ENCODE measurements at places on chromosomes 6 and 20. TPM values are rescaled to one million over a fixed set of nuclear protein-coding genes. Genes with fewer than 3 reads are reported as not detected.

DNA sequence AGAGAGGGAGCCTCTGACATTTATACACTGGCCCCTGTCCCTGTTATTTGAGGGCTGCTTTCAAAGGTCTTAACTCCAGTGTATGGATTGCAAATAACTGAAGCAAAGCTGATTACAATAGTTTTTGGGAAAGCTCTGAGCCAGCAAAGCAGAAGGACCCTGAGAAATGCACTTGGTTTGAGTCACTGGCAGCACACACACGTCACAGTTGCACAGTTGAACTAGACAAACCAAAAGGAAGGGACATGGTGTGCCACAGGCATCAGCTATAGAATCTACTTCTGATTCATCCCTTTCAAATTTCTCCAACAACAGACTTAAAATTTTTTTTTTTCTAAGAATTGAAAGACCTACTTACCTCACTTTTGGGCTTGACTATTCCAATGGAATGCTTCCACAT lies 56.4 kb downstream of the SNRNP48 start:
- DNase-seq: no peak
- H3K27ac ChIP-seq: no peak overlapping the region
- H3K27me3 ChIP-seq: no peaks in the 10 kb centered on the region
- no peaks in the 10 kb centered on the region for H3K4me1 ChIP-seq
- no peak overlapping the region for H3K4me3 ChIP-seq
- H3K36me3 ChIP-seq: no peaks in the 10 kb centered on the region

GRCh38 chr6:16697437-16698161 lies 63.7 kb downstream of the ATXN1 start:
- no peaks in the 10 kb centered on the region for H3K36me3 ChIP-seq
- H3K4me1 ChIP-seq: peaks cover 44% of the 10 kb centered on the region
- DNase-seq: no peak
- no peaks in the 10 kb centered on the region for H3K27me3 ChIP-seq
- H3K4me3 ChIP-seq: no peak overlapping the region

DNA sequence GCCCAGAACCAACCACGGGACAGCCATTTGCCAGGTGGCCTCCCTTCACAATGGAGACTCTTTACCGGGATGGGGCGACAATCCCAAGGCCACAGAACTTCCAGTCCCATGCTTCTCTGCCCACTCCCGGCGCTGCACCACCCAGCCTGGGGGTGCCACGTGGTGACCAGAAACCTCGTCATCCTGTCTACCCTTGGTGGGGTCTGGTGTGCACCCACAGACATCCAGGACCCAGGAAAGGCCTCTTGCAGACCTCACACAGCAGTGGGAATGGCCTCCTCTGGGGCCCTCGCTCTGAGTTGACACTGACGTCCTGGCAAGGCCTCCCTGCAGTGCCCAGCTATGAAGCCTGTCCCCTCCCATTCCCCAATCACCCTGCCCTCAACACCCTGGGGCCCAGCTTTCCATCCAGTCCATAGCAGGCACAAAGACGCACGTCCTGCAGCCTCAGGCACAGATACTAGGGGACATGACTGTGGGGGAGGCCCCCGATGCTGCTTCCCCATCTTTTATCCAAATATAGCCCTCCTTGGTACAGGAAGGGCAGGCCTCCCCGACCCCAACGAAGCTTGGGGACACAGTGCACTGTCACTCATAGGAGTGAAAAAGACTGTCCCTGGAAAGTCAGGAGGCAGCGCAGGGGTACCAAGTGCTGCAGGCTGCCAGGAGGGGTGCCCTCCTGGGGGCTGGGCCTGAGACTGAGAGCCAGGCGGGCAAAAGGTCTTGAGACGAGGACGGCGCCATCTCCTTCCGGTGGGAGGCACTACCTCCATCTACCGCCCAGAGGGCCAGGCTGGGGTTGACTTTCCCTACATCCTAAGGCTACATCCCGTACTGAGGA lies 7.2 kb downstream of the CST7 start:
- H3K27me3 ChIP-seq: no peaks in the 10 kb centered on the region
- no peak overlapping the region for H3K27ac ChIP-seq
- H3K4me3 ChIP-seq: no peak overlapping the region
- no peaks in the 10 kb centered on the region for H3K4me1 ChIP-seq
- DNase-seq: no peak
- peaks cover 44% of the 10 kb centered on the region for H3K36me3 ChIP-seq

GRCh38 chr6:36977470-36977941 lies 8.5 kb downstream of the MTCH1 start:
- H3K4me3 ChIP-seq: no peak overlapping the region
- H3K27ac ChIP-seq: no peak overlapping the region
- H3K4me1 ChIP-seq: peaks cover 24% of the 10 kb centered on the region
- peaks cover 63% of the 10 kb centered on the region for H3K36me3 ChIP-seq

GRCh38 chr6:118042855-118043254 lies 135.8 kb downstream of the SLC35F1 start:
- H3K4me3 ChIP-seq: no peak overlapping the region
- no peaks in the 10 kb centered on the region for H3K4me1 ChIP-seq
- H3K27ac ChIP-seq: no peak overlapping the region
- H3K36me3 ChIP-seq: no peaks in the 10 kb centered on the region
- no peak for DNase-seq

DNA sequence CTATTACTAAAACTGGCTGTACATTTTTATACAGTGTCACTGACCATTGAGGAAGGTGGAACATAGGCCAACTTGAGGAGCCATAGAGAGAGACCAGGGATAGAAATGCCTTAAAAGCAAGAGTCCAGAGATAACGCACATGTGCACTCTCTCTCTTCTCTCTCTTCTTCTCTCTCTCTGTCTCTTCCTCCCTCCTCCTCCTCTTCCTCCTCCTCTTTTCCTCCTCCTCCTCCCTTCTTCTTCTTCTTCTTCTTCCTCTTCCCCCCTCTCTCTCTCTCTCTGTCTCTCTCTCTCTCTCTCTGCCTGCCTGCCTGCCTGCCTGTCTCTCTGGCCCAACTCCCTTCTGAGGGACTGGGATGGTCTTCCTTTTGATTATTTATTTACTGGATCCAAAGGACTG lies 16.3 kb upstream of the ADIG start:
- no peak overlapping the region for H3K4me3 ChIP-seq
- DNase-seq: no peak
- no peak overlapping the region for H3K27ac ChIP-seq
- peaks cover 79% of the 10 kb centered on the region for H3K36me3 ChIP-seq

DNA sequence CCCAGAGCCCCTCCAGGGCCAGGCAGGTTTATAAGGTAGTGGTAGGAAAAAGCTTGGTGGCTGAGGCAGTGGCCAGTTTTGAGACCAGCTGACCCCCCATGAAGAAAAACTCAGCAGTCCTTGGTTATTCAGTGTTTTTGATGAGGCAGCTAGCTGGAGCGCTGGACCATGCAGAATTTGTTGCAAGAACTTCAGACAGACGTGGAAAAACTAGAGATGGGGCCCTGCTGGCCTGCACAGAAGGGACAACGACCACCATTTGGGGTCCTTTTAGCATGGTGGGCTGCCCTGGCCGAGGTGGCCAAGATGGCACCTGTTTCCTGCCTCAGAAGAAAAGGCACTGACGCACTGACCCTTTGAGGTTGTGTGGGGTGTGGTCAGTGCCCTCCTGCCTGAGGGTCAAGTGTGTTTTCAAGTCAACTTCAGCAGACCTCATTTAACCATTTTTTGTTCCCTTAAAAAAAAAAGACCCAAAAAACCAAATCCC lies 2.7 kb downstream of the RPS21 start:
- no peak overlapping the region for H3K27ac ChIP-seq
- H3K4me1 ChIP-seq: peaks cover 9% of the 10 kb centered on the region
- no peaks in the 10 kb centered on the region for H3K27me3 ChIP-seq
- no peak for DNase-seq

DNA sequence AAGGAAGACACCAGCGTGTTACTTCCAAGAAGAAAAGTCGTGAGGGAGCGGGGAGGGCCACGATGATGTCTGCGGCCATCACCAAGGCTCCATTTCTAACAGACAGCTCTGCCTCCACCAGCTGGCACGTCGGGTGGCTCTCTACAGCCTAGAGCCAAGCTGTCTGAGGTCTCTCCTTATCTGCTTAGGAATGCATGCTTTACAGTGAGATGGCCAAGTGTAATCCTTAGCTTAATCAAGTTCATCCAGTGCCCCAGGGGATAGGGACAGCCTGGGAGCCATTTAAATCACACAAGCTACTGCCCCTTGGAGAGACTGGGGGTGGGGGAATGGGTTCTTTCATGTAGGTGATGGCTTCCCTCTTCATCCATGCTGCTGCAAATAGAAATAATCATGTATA lies 213.8 kb upstream of the CST7 start:
- DNase-seq: no peak
- H3K36me3 ChIP-seq: no peaks in the 10 kb centered on the region
- H3K4me3 ChIP-seq: no peak overlapping the region
- H3K27ac ChIP-seq: no peak overlapping the region
- no peaks in the 10 kb centered on the region for H3K4me1 ChIP-seq

DNA sequence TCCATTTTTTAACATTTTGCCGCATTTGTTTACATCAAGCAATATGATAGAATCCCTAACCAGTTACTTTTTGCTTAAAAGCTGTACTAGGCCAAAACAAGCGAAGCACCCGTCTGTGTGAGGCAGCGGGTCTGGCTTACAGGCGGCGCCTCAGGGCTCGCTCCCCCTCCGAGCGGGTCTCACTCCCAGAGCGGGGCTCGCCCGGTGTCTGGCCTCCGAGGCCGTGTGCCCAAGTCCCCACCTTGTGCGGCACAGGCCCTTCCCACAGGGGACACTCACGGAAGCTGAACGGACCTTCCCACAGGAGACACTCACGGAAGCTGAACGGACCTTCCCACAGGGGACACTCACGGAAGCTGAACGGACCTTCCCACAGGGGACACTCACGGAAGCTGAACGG lies 23.4 kb downstream of the ZBTB46 start:
- no peak for DNase-seq
- H3K27ac ChIP-seq: no peak overlapping the region
- H3K4me1 ChIP-seq: no peaks in the 10 kb centered on the region
- H3K36me3 ChIP-seq: no peaks in the 10 kb centered on the region
- no peak overlapping the region for H3K4me3 ChIP-seq

DNA sequence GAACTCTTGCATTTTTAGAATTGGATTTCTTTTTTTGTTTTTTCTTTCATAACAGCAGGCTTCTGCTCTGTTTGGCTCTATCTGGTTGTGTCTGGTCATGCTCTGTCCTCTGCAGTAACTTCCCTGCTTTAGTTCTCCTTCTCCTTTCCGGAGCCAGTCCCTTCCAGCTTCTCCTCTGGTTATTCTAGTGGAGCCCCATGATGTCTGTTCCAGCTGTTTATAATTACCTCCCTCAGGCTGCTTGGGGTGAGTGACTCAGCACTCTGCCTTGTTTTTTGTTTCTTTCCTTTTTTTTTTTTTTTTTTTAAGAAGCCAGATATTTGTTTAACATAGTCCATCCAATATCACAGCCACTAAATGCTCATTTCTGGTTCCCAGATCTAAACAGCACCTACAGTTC lies 409.6 kb downstream of the MAFB start:
- H3K36me3 ChIP-seq: no peaks in the 10 kb centered on the region
- H3K27me3 ChIP-seq: no peaks in the 10 kb centered on the region
- no peak overlapping the region for H3K4me3 ChIP-seq
- peak overlapping the region; percentile 52 for H3K27ac ChIP-seq
- H3K4me1 ChIP-seq: peaks cover 15% of the 10 kb centered on the region

- no peak overlapping the region for H3K27ac ChIP-seq
- no peaks in the 10 kb centered on the region for H3K4me1 ChIP-seq
- H3K36me3 ChIP-seq: no peaks in the 10 kb centered on the region
- H3K4me3 ChIP-seq: no peak overlapping the region
- no peak for DNase-seq
Observed at GRCh38 chr6:145367149-145367548, 368.2 kb downstream of the EPM2A start.

DNA sequence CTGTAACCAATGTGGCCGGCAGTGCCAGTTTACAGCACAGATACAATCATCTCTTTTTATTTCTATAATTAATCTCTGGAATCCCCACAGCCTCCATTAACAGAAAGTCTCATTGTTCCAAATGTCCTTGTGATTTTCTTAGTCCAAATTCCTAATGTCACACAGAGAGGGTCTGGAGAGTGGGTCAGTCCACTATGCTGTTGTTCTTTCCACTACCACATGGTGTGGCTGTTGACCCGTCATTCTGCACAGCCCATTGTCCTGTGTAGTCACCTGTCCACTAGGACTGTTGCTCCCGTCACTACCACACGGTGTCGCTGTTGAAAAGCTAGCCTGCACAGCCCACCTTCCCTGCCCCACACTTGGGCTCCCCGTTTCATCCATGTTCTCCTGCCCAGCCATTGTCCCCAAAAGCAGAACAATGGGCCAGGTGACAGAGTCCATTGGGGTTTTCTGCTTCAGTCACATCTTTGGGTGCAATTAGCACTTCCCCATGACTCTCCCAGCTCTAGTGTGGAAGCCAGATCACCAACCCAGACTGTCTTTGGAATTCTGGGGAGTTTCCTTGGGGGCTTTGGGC lies 8.6 kb upstream of the LBP start:
- H3K4me3 ChIP-seq: no peak overlapping the region
- H3K36me3 ChIP-seq: no peaks in the 10 kb centered on the region
- no peaks in the 10 kb centered on the region for H3K4me1 ChIP-seq
- H3K27me3 ChIP-seq: no peaks in the 10 kb centered on the region
- no peak overlapping the region for H3K27ac ChIP-seq

GRCh38 chr6:75830959-75831885 lies 82.2 kb downstream of the MYO6 start:
- no peak for DNase-seq
- H3K4me3 ChIP-seq: no peak overlapping the region
- H3K36me3 ChIP-seq: peaks cover 28% of the 10 kb centered on the region
- H3K27ac ChIP-seq: no peak overlapping the region

DNA sequence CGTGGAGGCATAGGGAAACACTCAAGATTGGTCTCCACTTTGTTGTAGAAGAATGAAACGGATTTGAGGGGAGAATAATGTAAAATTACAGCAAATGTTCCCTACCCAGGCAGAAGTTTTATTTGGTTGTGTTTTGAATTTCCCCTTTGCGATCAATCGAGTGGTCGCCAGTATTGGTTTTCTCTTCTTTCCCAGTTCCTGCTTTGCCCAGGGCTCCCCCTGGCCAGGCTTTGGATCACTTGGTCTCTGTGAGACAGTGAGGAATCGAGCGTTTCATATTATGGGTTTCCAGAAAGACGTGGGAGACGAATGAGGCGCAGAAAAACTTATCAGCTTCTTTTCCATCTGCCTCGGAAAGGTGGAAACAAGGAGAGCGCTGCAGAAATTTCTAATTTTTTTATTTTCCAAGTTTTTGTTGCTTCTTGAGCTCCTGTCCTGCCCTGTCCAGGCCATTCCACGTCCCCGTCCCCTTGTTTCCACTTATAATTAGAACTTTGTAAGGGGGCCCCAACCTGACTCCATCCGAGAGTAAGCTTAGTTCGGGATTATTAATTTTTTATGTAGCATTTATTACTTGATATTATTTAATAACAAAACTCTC lies 7.5 kb upstream of the TBX18 start:
- H3K4me1 ChIP-seq: peaks cover 11% of the 10 kb centered on the region
- H3K4me3 ChIP-seq: no peak overlapping the region
- no peak for DNase-seq
- H3K36me3 ChIP-seq: no peaks in the 10 kb centered on the region

GRCh38 chr6:45353654-45354053 lies 24.1 kb downstream of the SUPT3H start:
- H3K36me3 ChIP-seq: no peaks in the 10 kb centered on the region
- DNase-seq: no peak
- H3K4me3 ChIP-seq: no peak overlapping the region
- H3K27ac ChIP-seq: no peak overlapping the region
- H3K27me3 ChIP-seq: no peaks in the 10 kb centered on the region

TMC2 gene
- 0.43 TPM for total RNA-seq

CD24 gene
- 63.6 TPM for total RNA-seq

RSPH9 gene
- 0.20 TPM for total RNA-seq

INSM1 gene
- not detected for total RNA-seq

HBS1L gene
- 48.2 TPM for total RNA-seq

FHL5 gene
- total RNA-seq: 40.1 TPM

JPH2 gene
- 7.9 TPM for total RNA-seq

MYH7B gene
- total RNA-seq: 1.8 TPM

NKAIN4 gene
- total RNA-seq: not detected

BMP5 gene
- total RNA-seq: 14.4 TPM

All from upper lobe of right lung (tissue), 1 donor.